CD4-positive, alpha-beta T cell treated with Interleukin-6 for 4 hours (primary cell): ENCODE measurements at places on chromosomes 7 and 10.
A peak's percentile ranks its signal among the peaks of the same experiment; 100 is the strongest.

DNA sequence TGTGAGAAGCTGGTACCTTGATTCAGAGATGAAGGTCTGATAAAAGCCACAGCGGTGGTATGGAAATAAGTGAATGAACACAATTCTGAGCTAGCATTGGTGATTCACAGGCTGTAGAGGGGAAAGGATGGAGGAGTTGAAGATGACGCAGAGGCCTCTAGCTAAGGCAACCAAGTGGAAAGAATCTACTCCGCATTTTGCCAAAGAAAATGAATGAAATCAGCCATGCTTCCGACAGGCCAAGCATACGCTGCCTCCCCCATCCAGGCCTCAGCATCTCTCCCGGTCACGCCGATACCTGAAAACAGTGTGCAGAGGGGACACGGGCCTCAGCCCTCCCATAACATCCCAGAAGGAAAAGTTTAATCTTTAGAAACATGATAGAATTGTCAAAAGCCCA, 124.3 kb upstream of the UNC5B start:
- no peak for DNase-seq

- DNase-seq: no peak
Observed at GRCh38 chr7:48252995-48253394, 81.7 kb downstream of the ABCA13 start.

DNA sequence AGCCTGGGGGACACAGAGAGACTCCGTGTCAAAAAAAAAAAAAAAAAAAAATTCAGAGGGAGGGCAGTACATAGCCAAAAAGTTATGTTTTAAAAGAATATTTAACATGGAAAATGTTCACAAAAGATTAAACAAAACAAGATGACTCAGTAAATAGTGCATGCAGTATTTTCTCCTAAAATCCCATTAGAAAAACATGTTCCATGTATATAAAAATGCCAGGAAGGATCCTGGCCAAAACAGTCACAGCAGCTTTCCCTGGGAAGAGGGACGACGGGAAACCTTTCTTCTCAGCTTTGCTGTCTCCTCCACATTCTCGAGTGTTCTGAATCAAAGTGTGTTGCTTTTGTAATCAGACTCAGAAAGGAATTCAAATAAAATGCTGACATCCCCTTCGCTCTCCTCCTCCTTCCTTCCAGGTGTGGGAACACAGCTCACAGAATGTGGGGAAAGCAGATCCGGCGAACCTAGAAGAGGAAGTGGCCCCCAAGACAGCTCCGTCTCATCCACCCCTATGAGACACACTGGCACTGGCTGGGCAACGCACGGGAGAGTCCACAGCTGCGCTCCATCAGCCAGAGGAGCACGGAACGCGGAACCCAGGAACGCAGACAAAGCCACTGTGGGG, 139.4 kb downstream of the MAD1L1 start:
- no peak for DNase-seq

- no peak for DNase-seq
Observed at GRCh38 chr7:24885305-24885704, 94.7 kb downstream of the OSBPL3 start.

- no peak for DNase-seq
Observed at GRCh38 chr10:114623661-114624294, 34.3 kb downstream of the ABLIM1 start.

DNA sequence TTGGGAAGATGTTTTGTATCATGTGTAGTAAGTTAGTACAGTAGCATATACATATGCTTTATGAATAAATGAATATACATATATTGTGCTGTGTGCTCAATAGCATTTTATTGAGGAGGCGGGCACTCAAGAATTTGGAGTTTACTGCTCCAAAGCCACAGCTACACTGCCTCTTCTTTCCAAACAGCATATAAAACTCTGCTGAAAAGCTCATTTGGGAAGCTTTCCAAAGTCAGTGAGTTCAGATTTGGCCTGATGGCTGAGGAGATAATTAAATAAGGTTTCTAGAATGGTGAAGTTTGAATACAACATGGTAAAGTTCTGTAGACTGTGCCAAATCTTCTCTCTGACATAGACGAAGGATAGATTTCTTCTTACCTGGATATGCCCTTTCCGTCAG, 29.8 kb downstream of the CDK1 start:
- DNase-seq: no peak

DNA sequence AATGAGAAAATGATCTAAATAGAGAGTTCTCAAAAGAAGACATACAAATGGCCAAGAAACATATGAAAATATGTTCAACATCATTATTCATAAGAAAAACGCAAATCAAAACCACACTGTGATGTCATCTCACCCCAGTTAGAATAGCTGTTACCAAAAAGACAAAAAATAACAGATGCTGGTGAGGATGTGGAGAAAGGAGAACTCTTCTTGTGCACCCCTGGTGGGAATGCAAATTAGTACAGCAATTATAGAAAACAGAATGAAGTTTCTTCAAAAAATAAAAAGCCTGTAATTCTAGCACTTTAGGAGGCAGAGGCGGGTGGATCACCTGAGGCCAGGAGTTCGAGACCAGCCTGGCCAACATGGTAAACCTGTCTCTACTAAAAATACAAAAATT, 199.3 kb downstream of the PARD3 start:
- DNase-seq: no peak

DNA sequence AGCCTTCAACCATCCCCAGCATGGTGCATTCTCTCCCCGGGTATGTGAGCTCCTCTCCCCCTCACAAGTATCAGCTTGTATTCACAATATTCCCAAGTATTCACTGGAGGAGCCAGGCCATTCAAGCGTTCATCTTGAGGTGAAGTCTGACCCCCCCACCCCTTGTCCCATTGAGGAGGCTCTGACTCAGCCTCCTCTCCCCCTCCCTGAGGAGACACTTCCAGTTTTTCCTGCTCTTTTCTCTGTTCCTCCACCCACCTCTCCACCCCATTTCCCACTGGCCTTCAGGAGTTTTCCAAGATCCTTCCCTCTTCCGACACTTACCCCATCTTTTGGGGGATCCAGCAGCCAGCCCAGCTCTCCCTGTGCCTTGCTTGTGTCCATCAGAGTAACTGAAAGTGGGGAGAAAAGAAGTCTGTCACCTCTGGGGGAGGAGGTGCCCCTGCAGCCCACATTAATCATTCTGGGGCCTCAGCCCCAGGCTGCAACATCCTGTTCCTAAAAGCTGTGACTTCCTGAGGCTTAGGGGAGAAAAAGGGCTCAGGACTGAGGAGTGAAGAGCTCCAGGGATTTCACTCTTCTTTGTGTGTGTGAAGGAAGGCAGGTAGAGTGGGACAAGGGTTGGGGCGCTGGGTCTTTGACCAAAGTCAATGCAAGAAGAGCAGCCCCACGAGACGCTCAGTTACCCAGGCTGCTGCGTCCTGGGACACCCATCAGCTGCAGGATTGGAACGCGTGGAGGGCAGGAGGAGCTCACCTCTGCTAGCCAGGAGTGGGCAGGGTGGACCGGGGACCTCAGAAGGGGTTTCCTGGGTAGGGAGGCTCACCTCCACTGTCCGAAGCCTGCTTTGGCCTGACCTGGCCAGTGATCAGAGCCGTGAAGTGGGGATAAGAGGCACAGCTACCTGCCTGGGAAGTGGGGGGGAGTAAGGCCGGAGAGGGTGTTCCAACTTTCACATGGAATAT, 1.1 kb downstream of the EPHA1 start:
- DNase-seq: peak; percentile 64

DNA sequence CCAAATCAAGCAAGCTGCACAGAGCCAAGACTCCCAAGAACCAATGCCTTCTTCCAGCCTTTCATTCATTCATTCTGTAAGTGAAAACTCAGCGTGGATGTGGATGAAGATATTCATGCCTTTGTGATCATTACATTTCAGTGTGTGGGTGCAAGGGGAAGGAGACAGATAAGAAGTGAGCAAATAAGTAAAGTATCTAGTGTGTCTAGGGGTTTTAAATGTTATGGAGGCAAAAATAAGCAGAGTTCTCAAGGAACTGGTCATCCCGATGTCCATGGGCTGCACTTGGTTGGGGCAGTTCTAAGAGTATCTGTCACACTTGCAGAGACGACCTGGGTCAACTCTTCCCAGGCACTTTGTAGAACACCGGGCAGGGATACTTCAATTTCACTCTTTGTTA, 149.1 kb downstream of the KIAA1217 start:
- DNase-seq: no peak

GRCh38 chr7:67438198-67438882, 441.7 kb downstream of the TYW1 start:
- DNase-seq: no peak

- no peak for DNase-seq
Observed at GRCh38 chr7:27641581-27642230, 21.0 kb downstream of the HIBADH start.

DNA sequence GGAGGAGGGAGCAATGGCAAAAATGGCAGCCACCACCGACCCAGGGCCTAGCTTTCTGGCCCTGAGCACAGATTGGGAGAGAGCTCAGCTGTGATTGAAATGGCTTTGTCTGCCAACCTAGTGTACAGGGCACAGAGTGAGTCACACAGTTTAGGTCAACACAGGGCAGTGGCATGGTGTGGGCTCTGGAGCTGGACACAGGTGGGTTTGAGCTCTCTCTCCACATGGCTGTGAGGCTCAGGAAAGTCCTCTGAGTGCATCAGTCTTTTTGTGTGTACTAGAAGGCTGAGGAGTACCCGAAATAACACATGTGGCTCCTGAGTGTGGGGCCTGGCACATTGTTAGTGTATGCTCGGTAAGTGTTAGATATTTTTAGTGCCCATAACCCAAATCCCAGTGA, 60.2 kb upstream of the LOXL4 start:
- DNase-seq: no peak

GRCh38 chr10:16904639-16905061, 87.4 kb upstream of the RSU1 start:
- DNase-seq: no peak
